NCI-H1105 treated with DMSO at 0.1 percent for 48 hours (cell line): ENCODE measurements at places on chromosomes 2 and 18.
A peak's percentile ranks its signal among the peaks of the same experiment; 100 is the strongest.

DNA sequence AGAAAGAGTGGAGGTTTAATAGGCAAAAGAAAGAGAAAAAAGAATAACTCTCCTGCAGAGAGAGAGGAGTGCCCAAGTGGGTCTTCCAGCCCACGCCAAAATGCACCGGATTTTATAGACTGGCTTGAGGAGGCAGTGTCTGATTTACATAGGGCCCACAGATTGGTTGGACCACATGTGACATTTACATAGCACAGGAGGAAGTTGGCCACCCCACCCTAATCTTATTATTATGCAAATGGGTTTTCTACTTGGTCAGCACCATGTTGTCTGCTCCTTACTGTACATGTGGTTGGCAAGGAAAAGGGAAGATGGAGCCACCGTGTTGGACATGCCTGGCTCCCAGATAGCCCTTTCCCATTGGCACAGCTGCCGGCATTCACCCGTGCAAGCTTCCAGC, 56.8 kb downstream of the SP110 start:
- no peak for DNase-seq

- no peak for DNase-seq
These were observed 10.2 kb downstream of the ASB18 start for GRCh38 chr2:236254001-236254400.

DNA sequence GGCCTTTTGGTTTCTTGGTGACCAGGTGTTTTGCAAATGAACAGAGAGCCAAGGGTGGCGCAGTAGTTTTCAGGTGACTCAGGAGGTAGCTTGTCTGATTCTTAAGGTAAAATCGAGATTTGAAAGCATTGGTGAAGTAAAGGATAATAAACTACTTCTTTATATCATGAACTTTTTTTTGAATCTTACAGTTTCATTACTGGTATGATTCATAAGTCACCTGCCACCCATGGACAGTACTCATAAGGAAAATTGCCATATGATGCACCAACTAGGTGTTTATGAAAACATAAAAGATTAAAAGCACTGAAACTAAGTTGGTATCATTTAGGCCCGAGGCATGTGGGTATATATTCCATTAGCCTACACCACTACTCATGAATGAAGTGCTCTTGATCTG, 84.1 kb upstream of the MGAT5 start:
- no peak for DNase-seq

- DNase-seq = no peak
These were observed 383.7 kb upstream of the SLC14A2 start for GRCh38 chr18:45231617-45232016.

DNA sequence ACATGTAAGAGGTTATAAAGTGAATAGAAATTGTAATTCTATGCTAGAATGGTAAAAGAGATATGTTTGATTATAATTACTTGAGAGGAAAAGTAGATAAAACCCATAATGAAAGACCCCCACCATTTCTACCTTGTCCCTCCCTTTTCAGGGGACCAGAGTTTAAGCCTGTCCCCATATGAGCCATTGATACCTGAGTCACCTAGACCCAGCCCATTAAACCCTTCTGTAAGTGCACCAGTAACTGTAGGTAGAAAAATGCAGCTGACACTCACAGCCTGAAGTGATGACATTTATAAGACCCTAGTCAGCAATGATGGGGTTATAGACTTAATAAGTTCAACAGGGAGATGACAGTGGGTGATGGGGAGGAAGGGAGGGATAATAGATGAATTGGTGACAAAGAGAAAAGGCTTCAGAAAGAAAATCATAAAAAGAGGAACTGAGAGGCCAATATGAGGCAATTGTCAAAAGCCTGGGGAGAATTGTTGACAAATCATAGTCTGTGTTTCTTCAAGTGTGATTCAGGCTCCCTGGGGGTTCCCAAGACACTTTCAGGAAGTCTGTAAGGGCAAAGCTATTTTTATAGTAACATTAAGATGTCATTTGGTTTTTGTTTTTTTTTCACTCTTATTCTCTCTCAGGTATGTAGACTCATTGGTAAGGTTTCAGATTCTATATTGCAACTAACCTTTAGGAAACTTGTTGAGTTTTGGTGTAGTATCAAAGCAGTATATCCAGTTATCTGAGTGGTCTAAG, 544.2 kb downstream of the SATB2 start:
- no peak for DNase-seq

- DNase-seq = no peak
These were observed 490.6 kb downstream of the THSD7B start for GRCh38 chr2:137255990-137256389.

- no peak for DNase-seq
These were observed 118.9 kb upstream of the TANK start for GRCh38 chr2:161041356-161041755.

DNA sequence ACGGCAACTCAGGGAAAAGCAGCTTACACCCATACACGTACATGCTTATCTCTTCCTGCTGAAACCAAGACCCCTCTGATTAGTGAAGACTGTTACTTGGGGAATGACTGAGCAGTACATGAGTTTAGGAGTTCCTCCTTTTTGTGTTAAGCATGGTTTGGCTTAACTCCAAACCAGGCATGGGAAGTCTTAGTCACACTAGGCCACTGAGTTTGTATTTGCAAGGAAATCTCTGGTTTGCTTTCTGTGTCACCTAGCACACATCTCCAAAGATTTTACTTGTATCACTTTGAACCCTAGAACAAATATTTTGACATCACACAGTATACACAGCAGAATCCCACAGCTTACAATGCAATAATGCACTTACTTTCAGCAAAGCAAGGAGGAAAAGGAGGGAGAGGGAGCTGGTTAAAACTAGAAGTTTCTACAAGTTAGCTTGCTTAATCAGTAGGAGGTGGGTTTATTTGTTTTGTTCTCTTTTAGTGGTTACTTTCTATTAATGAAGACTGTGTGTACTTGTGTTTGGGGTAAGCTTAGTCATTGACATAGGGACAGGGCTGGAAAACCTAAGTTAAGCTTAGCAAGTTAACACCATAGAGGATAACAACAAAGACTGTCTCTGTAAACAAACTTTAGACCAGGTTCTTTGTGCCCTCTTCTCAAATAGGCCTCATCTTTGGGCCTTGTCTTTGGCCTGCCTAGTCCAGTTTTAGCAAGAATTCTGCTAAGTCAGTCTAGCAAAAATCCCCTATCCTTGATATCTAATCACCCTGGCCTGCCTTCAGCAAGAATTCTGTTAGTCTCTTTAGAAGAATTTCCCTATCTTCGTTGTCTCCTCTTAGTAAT, 219.4 kb downstream of the MREG start:
- no peak for DNase-seq

- no peak for DNase-seq
These were observed 31.8 kb downstream of the SP100 start for GRCh38 chr2:230447455-230448451.

DNA sequence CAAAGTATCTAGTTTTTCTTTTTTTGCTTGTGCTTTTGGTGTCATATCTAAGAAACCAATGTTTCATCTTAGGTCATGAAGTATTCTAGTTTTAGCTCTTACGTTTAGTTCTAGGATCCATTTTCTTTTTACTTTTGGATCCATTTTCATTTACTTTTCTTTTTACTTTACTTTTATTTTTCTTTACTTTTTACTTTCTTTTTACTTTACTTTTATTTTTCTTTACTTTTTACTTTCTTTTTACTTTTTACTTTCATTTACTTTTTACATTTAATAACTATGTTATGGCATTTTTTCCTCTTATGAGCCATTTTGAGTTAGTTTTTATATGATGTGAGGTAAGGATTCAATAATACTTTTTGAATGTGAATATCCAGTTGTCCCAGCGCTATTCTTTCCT, 213.4 kb downstream of the ZFP36L2 start:
- DNase-seq = no peak

DNA sequence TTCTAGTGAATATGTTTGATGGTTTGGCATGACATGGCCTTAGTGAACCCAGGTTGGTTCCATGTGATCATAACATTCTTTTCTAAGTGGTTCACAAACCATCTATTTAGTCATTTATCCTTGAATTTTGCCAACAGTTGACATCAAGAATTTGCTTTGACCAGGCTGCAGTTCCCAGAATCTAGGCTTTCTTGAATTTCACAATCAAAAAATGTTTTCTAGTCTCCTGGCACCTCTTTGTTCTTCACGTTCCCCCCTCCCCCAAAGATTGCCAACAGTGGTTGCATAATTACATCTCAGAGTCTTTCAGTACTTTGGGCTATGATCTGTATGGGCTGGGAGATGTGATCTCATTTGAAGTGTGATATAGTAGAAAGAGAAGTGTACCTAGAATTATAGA, 124.0 kb downstream of the GATA6 start:
- DNase-seq = no peak

GRCh38 chr2:188916736-188917135, 57.4 kb upstream of the COL3A1 start:
- no peak for DNase-seq

- DNase-seq = peak; percentile 11
These were observed 17.2 kb downstream of the SH3YL1 start for GRCh38 chr2:246489-247144.

GRCh38 chr2:226495466-226496272, 304.0 kb downstream of the IRS1 start:
- DNase-seq = no peak

- no peak for DNase-seq
These were observed 77.5 kb downstream of the COLEC12 start for GRCh38 chr18:422966-423365.

DNA sequence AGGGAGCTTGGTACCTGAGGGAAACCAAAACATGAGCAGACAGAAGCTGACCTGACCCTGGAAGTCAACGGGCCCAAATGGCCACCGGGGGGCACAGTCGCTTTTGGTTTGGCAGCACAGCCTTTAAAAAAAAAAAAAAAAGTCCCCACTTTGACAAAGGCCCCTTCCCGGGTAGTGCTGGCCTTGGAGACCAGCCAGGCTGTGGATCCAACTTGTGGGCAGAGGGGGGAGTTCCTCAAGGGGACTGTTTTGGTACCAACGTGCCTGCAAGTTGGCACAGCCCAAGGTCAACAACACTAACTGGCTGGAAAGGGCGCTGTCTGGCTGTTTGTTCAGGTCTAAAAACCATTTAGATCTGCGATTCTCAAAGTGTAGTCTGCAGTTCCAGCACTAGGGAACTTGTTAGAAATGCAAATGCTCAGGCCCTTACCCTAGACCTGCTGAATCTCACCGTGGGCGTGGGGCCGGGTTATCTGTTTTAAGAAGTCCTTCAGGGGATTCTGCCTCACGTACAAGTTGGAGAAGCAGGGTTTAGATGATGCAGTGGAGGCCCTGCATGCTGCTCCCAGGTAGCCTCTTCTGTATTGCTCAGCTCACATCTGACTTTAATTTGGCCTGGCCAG, 83.0 kb downstream of the LPIN1 start:
- peak; percentile 84 for DNase-seq

GRCh38 chr2:68263632-68264031, 11.3 kb upstream of the PPP3R1 start:
- DNase-seq = peak; percentile 2

- DNase-seq = no peak
These were observed 56.2 kb downstream of the REEP1 start for GRCh38 chr2:86281066-86281700.

GRCh38 chr2:38467768-38468455, 90.8 kb upstream of the ATL2 start:
- DNase-seq = no peak

DNA sequence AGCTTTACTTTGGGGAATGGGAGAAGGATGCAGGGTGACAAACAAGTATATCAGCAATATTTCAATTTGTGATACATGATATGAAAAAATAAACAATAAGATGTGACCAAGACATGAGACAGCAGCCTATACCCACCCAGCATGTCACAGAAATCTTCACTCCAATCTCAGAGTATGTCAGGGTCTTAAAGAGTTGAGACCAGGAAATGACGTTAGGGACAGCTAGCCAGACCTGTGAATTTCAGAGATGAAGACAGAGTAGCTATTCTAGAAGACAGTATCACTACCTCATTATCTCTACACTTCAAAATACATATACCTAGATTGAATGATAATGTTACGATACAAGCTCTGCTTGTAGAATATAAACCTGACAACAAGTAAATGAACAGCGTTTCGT, 282.8 kb downstream of the ZEB2 start:
- no peak for DNase-seq

- DNase-seq = no peak
These were observed 27.3 kb downstream of the DGKD start for GRCh38 chr2:233381638-233381995.

- no peak for DNase-seq
These were observed 981 bp downstream of the C2orf66 start for GRCh38 chr2:196808083-196808665.

GRCh38 chr2:16434393-16434792, 231.2 kb downstream of the CYRIA start:
- no peak for DNase-seq

DNA sequence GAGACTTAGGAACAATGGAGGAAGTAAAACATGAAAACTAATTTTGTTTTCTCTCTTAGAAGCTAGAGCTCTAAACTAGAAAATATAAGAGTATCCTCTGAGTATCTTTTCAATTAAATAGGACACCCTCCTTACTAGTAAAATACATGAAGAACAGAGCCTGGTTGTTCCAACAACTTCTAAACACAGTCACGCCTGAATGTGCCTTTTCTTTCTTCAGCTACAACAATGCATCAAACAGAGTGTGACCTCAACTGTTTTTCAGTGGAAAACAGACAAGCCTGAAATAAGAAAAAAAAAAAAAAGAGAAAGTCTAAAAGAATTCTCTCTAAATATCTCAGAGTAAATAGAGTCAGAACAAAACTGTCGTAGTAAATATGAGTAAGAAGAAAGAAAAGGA, 928.8 kb downstream of the CNTNAP5 start:
- no peak for DNase-seq

DNA sequence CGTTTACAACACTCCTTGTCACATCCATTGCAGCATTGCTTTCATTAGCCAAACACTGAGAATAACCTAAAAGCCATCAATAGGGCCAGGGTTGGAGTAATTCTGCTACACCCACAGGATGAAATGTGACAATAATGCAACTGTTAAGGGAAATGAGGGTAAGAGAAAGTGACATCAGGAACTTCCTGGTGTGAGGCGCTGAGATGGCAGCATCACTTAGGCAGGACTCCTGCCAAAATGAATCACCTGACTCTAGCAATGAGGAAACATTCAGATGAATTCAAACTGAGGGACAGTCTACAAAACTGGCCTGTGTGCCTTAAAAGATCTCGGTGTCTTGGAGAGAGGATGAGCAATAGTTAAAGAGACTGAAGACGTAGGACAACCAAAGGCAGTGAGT, 115.6 kb upstream of the AGAP1 start:
- DNase-seq = no peak

DNA sequence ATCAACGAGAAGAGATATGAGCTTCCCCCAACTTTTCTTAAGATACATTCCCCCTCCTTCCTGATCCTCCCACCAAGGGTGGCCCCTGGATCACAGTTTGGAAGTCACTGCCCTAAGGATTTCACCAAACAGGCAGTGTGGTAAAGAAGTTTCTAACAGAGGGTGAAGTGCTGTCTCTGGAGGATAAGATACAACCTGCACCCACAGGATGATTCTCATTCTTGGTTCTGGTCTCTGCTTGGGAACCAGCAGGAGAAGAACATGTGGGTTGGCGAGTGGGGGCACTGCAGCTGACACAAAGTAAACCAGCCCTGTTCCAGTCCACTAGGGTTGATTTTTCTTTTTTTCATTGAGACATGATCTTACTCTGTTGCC, 9.3 kb downstream of the NFE2L2 start:
- no peak for DNase-seq
